Neuronal stem cell (in vitro differentiated cells): ENCODE measurements at places on chromosomes 2 and 18.

- H3K27ac ChIP-seq = no peak overlapping the region
- H3K27me3 ChIP-seq = no peaks in the 10 kb centered on the region
- H3K4me1 ChIP-seq = no peaks in the 10 kb centered on the region
- no peak for DNase-seq
- H3K36me3 ChIP-seq = no peaks in the 10 kb centered on the region
Observed at GRCh38 chr18:433298-433697, 67.2 kb downstream of the COLEC12 start.

DNA sequence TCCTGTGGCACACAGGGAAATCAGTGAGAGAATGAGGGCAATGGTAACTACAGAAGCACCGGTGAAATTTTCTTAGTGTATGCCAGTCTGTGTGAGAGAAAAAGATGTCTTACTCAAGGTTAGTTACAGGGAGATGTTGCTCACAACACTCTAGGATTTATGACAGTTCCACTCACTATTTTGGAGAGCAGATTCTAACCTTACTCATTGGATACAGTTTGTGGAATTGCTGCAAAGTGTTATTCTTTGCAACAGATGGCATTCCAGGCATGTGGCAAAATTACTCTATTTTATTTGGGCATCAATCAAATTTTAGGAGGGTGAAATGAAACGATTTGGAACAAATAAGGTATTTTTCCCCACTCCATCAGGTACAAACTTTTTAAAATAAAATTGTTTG, 449.1 kb downstream of the PIK3C3 start:
- DNase-seq = no peak
- no peak overlapping the region for H3K27ac ChIP-seq
- no peaks in the 10 kb centered on the region for H3K4me1 ChIP-seq

DNA sequence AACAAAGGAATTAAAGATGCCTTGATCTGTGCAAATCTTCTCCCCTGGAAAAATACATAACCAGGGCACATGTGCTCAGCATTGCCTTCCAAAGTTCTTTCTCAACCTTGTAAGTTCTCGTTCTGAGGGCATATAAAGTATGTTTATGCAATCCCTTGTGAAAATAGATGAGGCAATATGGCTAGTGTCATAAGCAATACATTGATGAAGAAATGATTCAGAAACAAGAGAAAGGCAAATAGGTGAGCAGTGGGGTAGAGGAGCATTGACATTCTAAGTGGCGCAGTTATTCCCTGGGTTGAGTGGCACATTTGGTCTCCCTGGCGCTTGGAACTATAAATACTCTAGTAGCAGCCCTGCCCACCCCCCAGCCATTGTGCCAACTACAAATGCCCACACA, 57.4 kb upstream of the PGAP1 start:
- no peak overlapping the region for H3K4me3 ChIP-seq
- no peaks in the 10 kb centered on the region for H3K27me3 ChIP-seq
- no peak for DNase-seq
- no peak overlapping the region for H3K27ac ChIP-seq
- H3K36me3 ChIP-seq = no peaks in the 10 kb centered on the region

DNA sequence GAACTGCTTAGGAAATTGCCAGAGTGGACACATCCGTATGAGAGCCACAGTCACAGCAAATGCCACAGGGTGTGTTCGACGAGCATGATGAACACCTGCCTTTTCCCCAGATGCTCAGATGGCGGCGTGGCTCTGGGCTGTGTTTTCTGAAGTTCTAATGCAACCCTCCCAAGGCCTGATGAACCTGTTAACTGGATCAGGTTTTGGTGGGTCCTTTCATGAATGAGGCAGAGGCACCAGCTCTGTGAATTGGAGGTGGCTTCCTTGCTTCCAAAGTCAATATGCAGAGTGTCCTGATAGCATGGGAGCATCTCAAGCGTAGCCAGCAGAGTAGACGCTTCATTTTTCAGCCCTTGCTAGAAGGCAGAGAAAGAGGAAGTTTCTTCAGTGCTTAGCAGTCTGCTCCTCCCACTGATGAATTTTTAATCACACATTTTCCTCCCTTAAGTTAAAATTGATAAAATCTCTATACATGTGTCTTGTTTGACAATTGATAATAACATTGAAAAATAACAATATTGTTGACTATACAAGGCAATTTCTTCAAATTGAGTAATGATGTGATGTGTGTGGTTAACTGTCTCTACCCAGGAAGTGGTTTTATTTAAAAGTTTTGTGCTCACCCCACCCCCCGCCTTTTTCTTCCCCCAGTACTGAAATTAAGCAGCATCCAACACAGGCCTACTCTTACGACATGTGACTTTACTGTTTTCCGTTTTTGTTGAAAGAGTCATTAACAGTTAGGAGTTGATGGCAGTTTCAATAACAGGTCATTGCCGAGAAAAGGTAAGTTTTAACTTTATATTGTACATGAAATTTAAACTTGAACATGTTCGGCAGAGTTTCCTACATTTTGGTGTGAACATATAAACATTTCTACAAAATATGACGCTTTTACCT, at the start of gene ARHGAP15:
Gene ARHGAP15 (plus strand): TSS at position 739 of the 900 bp plus-strand sequence.
- H3K4me3 ChIP-seq = no peak within 1 kb of the TSS
- H3K36me3 ChIP-seq = no peaks in the 10 kb centered on the region
- peaks cover 2% of the 10 kb centered on the region for H3K4me1 ChIP-seq
- H3K27me3 ChIP-seq = no peaks in the 10 kb centered on the region
- no peak within 1 kb of the TSS for H3K27ac ChIP-seq

GRCh38 chr18:51668101-51668500, 470.6 kb upstream of the MEX3C start:
- DNase-seq = peak; percentile 63
- H3K36me3 ChIP-seq = no peaks in the 10 kb centered on the region
- H3K4me3 ChIP-seq = no peak overlapping the region
- no peaks in the 10 kb centered on the region for H3K27me3 ChIP-seq
- no peak overlapping the region for H3K27ac ChIP-seq

DNA sequence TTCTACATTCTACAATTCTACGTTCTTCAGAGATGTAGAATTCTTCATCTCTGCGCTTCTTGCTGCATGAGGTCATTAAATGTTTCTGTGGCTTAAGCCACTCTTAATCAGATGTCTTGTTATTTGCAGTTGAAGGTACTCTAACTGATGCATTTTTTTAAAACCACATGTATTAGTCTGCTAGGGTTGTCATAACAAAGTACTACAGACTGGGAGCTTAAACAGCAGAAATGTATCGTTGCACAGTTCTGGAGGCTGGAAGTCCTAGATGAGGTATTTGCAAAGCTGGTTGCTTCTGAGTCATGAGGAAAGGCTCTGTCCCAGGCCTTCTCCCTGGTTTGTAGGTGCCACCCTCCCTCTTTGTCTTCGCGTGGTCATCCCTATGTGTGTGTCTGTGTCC, 176.3 kb upstream of the GLI2 start:
- no peak overlapping the region for H3K4me3 ChIP-seq
- H3K4me1 ChIP-seq = peaks cover 4% of the 10 kb centered on the region
- H3K36me3 ChIP-seq = no peaks in the 10 kb centered on the region
- no peak overlapping the region for H3K27ac ChIP-seq
- H3K27me3 ChIP-seq = peaks cover 2% of the 10 kb centered on the region

- no peaks in the 10 kb centered on the region for H3K36me3 ChIP-seq
- no peaks in the 10 kb centered on the region for H3K4me1 ChIP-seq
- H3K27me3 ChIP-seq = no peaks in the 10 kb centered on the region
- no peak overlapping the region for H3K27ac ChIP-seq
- no peak overlapping the region for H3K4me3 ChIP-seq
Observed at GRCh38 chr2:27091746-27092695, 5.4 kb downstream of the KHK start.

DNA sequence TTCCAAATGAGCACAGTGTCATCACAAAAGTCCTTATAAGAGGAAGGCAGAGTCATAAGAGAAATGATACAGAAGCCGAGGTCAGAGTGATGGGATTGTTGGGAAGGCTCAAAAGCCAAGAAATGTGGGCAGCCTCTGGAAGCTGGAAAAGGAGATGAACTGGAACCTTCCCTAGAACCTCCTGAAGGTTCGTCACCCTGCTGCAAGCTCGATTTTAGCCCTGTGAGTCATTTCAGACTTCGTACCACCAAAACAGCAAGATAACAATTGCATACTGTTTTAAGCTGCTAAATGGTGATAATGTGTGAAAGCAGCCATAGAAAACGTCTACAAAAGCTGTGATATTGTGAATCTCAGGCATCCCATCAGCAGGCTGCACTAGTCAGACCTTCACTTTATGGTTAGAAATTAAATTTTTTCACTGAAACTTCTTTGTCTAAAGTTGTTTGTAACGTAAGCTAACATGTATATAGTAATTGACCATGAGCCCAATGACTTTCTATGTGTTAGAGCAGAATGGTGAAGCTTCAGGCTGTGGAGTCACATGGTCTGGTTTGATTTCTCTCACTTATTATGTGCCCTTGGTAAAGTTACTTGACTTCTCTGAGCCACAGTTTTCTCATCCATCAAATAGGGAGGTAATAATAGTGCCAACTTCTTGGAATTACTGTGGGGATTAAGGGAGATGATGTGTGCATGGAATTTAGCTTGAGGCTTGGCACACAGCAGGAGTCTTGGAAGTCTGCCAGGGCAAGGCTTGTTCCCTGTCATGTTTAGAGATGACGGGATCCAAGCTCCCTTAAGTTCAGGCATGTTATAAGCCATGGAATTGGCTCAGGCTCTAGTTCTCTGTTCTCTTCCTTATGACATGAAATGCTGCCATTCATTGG, 132.0 kb upstream of the CCDC195 start:
- no peaks in the 10 kb centered on the region for H3K4me1 ChIP-seq
- no peaks in the 10 kb centered on the region for H3K36me3 ChIP-seq
- H3K27ac ChIP-seq = no peak overlapping the region
- no peak overlapping the region for H3K4me3 ChIP-seq

GRCh38 chr18:24398540-24398939, 916 bp upstream of the OSBPL1A start:
- no peak for DNase-seq
- H3K27me3 ChIP-seq = no peaks in the 10 kb centered on the region
- no peaks in the 10 kb centered on the region for H3K36me3 ChIP-seq
- H3K27ac ChIP-seq = no peak overlapping the region

DNA sequence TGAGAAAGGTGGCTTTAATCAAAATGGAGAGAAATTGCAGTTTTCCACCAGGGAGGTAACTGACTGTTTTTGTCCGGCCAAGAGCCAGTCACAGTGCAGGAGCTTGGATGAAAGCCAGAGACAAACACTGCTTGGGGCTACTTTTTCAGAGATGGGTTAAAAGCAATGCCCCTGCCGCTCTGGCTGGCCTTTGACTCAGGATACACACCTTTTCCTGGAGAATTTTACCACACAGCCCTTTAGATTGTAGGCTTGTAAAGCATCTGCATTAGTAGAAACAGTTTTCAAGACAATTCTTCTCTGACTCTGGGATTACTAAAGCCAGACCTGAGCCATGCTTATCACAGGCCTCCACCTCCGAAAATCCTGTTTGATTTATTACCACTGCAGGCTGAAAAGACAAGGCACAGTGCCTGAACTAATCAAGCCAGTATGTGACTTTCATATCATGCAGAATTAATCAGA, 79.7 kb downstream of the CCBE1 start:
- H3K27me3 ChIP-seq = no peaks in the 10 kb centered on the region
- no peaks in the 10 kb centered on the region for H3K36me3 ChIP-seq
- H3K4me1 ChIP-seq = no peaks in the 10 kb centered on the region
- no peak for DNase-seq
- H3K4me3 ChIP-seq = no peak overlapping the region

- no peaks in the 10 kb centered on the region for H3K36me3 ChIP-seq
- H3K27me3 ChIP-seq = no peaks in the 10 kb centered on the region
- H3K4me1 ChIP-seq = no peaks in the 10 kb centered on the region
Observed at GRCh38 chr18:51425475-51425874, 228.0 kb upstream of the MEX3C start.

GRCh38 chr2:144364944-144365738, 154.8 kb downstream of the ZEB2 start:
- H3K27me3 ChIP-seq = no peaks in the 10 kb centered on the region
- H3K36me3 ChIP-seq = no peaks in the 10 kb centered on the region
- H3K27ac ChIP-seq = no peak overlapping the region
- H3K4me3 ChIP-seq = no peak overlapping the region
- H3K4me1 ChIP-seq = no peaks in the 10 kb centered on the region

- no peak overlapping the region for H3K27ac ChIP-seq
- no peak overlapping the region for H3K4me3 ChIP-seq
- no peaks in the 10 kb centered on the region for H3K36me3 ChIP-seq
- DNase-seq = no peak
- H3K27me3 ChIP-seq = no peaks in the 10 kb centered on the region
- peaks cover 7% of the 10 kb centered on the region for H3K4me1 ChIP-seq
Observed at GRCh38 chr2:127530245-127531140, 4.2 kb upstream of the IWS1 start.

DNA sequence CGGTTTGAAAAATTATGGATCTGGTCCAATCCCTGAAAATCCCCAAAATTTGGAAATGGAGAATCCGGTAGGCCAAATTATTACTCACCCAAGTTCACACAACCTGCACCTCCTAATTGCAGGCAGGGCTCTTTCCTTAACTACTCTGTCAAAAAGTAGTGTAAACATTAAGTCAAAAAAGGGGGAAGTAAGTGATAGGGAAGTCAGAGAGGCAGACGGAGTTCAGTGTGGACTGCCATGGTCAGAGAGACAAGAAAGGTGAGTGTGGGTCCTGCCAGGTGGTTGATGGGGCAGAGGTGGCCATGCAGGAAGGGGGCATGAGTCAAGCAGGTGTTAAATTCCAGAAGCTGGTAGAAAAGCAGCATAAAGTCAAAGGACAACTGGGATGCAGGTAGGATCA, 104.7 kb upstream of the STPG4 start:
- H3K27ac ChIP-seq = no peak overlapping the region
- H3K4me3 ChIP-seq = no peak overlapping the region
- DNase-seq = no peak
- H3K4me1 ChIP-seq = peaks cover 14% of the 10 kb centered on the region
- H3K27me3 ChIP-seq = no peaks in the 10 kb centered on the region

DNA sequence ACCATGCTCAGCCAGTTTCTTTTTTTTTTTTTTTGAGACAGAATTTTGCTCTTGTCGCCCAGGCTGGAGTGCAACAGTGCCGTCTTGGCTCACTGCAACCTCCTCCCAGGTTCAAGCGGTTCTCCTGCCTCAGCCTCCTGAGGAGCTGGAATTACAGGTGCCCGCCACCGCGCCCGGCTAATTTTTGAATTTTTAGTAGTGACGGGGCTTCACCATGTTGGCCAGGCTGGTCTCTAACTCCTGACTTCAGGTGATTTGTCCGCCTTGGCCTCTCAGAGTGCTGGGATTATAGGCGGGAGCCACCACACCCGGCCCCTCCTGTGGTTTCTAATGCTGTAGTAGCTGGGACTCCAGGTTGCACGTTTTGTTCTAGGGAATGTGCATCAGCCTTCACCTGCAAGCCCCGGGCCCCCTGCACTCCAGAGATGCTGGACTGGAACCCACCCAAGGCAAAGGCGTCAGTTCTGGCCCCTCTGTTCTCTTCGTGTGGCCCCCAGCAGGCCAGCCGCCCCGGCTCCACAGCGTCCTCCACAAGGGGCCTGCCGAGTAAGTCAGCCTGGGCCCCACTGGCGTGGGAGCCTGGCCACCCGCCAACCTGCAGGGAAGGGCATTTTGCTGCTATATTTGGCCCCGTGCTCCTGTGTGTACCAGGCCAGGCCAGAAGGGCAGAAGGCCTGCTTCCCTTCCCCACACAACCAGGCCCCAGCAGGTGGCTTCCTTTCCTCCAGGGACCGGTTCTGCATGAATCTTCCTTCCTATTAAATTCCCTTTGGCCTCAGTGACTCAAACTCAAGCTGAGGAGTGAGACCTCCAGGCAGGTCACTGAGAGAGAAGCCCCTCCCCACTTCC, 25.7 kb upstream of the B3GNT7 start:
- H3K36me3 ChIP-seq = no peaks in the 10 kb centered on the region
- no peaks in the 10 kb centered on the region for H3K27me3 ChIP-seq
- DNase-seq = no peak
- no peak overlapping the region for H3K27ac ChIP-seq
- no peak overlapping the region for H3K4me3 ChIP-seq

GRCh38 chr2:172921532-172922236, 154.0 kb upstream of the MAP3K20 start:
- H3K27me3 ChIP-seq = no peaks in the 10 kb centered on the region
- H3K4me1 ChIP-seq = no peaks in the 10 kb centered on the region
- H3K27ac ChIP-seq = no peak overlapping the region
- DNase-seq = no peak
- H3K4me3 ChIP-seq = no peak overlapping the region
